ENCODE measurements at places on chromosomes 4 and X.

DNA sequence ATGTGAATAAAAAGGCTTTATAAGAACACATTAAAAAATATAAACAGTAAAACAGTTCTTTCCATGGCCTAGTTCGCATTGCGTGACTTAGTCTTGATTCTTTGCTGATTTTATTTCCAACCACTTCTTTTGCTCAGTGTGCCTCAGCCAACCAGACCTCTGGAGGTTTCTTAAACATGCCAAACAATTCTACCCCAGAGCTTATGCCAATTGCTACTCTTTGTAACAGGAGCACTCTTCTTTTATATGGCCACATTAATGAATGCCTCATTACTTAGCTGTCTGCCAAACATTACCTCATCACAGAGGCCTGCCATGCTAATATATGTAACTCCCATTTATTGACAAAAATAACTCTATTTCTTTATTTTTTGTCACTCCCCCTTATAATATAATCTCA lies 202.3 kb downstream of the NDST4 start:
- no peak for DNase-seq

GRCh38 chr4:4884611-4885010 lies 25.1 kb downstream of the MSX1 start:
- no peak for DNase-seq

DNA sequence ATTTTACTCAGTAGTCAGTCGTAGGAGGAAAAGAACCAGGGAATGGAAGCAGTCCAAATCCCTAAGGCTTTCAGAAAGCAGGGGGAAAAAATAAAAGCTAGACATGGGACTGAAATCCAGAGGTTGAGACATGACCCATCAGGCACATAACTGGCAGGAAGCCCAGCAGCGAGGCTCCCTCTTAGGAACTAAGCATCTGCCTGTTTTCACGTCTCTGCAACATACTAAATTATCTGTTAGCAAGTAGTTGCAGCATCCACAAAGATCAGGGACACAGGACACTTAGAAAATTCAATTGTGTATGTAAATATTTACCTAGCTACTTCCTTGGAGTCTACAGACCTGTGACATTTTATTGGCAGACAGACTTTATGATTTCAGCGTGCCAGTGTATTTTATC lies 118.0 kb upstream of the EDNRA start:
- no peak for DNase-seq

DNA sequence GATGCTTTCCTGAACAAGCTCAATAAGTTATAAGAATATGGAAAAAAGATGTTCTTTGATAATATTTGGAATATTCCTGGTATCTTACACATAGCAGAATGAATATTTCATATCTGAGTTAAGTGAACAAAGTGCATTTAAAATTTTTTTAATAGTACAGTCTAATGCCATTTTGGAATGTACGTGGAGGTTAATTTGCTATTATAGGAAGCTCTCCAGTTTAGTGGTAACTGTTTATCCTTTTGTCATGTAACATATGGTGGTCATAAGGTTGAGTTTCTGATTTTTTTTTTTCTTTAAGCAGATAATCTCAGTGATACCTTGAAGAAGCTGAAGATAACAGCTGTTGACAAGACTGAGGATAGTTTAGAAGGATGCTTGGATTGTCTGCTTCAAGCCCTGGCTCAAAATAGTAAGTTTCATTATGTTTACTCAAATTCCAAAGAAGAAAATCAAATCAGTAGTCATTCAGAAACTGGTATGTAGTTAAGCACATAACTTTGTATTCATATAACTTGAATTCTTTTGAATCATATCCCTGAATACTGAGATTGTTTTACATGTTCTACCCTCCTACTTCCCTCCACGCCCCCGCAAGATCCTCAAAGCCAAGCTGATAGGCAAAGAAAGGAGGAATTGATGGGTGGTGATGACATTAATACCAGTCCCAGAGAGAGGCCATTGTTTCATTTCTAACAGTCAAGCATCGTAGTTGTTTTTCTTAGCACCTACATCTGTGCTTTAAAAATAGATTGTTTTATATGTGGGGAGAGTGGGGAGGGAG lies 32.1 kb downstream of the RAP1GDS1 start:
- DNase-seq: no peak

DNA sequence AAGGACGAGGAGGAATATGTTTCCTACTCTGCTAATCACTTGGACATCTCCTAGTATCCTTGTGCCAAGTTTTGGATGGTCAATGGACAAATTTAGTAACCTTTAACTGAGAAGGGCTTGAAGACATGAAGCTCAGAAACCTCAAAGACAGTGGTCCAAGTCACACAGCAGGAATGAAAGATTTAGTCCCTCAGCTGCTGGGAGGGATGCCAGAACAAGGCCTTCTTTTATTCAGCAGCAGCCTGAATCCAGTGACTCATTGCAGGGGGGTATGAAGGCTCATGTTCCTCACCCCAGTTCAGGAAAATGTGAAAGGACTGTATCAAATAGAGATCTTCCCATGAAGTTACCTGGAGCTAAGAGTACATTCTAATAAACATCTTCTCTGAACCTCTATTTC lies 214.9 kb upstream of the UGT8 start:
- no peak for DNase-seq

DNA sequence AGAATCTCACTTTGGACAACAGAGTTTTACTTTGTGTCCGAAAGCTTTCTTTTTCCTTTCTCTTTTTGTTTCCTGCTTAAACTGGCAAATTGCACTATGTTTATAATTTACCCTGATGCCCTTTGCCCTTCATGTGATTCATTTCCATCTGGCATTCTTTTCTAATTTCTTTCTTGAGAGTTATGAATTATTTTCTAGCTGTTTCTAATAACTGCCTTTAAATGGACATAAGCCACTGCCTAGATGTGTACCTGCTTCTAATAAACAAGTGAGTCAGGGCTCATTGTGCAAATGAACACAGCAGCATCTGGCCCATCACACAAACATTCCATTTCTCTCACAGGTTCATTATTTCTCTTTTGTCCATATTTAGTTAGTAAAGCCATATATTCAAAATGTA lies 242.3 kb upstream of the GPRIN3 start:
- DNase-seq: no peak

DNA sequence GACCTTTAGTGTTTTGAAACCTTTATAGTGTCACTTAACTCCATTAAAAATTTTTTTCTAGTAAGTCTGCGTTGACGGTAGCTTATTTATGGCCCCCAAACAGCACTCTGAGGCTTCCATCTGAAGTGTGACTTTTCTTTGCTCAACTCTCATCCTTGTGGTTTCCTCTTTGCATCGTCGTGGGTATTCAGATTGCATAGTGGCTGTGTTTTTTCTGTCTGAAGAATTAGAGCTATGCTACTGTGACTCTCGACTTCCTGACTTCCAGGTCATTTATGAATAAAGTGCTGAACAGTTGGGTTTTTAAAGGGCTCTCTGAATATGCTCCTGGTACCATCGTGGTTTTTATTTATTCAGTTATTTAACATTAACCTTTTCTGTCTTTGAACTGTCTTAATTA lies 44.9 kb downstream of the JADE1 start:
- DNase-seq: no peak

DNA sequence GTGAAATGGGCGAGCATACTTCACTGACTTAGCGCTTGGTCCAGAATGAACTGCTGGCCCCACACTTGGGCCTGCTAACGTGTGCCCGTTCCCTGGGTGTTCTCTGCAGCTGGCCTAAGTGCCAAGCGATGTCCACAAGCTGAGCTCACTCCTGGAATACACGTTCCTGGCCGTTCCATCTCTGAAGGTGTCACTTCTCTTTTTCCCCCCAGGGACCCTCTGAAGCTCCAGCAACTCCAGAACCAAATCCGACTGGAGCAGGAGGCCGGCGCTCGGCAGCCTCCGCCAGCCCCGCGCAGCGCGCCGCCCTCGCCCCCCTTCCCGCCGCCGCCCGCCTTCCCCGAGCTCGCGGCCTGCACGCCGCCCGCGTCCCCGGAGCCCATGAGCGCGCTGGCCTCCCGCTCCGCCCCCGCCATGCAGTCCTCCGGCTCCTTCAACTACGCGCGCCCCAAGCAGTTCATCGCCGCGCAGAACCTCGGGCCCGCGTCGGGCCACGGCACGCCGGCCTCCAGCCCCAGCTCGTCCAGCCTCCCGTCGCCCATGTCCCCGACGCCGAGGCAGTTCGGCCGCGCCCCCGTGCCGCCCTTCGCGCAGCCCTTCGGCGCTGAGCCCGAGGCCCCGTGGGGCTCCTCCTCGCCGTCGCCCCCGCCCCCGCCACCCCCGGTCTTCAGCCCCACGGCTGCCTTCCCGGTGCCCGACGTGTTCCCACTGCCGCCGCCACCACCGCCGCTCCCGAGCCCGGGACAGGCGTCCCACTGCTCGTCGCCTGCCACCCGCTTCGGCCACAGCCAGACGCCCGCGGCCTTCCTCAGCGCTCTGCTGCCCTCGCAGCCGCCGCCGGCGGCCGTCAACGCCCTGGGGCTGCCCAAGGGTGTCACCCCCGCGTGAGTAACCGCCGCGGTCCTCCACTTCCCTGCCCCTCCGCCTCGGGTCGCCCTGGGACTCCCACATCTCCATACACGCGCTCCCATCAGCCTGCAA lies 132.3 kb downstream of the CBR4 start:
- DNase-seq: no peak

DNA sequence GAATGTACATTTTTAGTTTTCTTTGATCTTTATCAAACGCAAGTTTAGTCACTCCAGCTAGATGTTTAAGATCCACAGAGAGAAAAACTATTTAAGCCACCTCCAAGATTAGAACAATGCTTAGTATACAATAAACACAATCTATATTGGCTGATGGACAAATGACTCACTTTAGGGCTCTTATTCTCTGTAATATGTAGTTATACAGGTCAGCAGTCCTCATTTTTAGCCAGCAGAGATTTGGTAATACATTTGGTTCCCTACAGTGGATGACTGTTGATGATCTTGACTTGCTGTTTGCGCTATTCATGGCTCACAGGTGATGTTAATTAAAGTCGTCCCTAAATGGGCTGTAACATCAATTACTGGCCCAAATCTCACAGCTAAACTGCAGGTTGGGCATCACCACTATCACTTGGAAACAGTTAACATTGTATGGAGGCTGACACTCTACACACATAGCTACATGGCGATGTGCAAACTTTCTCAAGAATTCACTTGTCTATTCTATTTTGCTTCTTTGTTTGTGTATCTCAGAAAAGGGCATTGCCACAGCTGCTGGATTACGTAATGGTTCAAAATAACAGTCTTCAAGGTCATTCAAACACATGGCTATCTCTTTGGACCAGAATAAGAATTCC lies 11.8 kb upstream of the DTHD1 start:
- DNase-seq: no peak

DNA sequence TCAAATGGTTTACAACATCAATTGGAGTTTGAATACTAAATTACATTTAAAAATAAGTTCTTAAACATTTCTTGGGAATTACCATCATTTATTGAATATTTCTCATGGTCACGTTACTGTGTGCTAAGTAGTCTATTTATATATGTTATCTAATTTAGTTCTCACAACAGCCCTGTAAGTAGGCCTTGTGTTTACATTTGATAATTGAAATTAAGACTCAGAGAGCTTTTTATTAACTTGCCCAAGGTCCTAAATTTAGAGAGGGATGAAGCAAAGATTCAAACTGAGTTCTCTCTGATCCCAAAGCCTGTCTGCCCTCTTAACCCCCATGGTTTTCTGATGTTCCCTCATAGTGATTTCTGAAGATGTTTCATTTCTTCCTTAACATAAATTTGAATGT lies 103.7 kb downstream of the CEP135 start:
- DNase-seq: no peak

DNA sequence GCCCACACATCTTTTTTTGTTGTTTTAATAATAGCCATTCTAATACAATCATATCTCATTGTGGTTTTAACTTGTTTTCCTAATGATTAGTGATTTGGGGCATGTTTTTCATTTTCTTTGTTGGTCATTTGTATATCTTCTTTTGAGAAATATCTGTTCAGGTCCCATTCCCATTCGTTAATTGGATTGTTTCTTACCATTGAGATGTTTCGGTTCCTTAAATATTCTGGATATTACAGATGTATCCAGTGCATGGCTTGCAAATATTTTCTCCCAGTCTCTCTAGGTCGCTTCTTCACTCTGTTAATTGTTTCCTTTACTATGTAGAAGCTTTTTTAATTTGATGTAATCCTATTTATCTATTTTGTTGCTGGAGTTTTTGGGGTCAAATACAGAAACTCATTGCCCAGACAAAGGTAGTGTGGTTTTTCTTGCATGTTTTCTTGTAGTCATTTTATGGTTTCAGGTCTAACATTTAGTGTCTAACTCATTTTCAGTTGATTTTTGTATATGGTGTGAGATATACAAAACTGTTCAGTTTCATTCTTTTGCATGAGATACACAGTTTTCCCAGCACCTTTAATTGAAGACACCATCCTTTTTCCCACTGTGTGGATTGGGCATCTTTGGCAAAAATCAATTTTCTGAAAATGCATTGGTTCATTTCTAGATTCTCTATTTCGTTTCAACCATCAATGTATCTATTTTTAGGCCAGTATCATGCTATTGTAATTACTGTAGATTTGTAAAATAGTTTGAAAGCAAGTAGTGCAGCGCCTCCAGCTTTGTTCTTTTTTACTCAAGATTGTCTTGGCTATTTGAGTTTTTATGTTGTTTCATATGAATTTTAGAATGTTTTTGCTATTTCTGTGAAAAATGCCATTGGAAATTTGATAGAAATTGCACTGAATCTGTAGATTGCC lies 195.9 kb downstream of the SCFD2 start:
- DNase-seq: no peak

DNA sequence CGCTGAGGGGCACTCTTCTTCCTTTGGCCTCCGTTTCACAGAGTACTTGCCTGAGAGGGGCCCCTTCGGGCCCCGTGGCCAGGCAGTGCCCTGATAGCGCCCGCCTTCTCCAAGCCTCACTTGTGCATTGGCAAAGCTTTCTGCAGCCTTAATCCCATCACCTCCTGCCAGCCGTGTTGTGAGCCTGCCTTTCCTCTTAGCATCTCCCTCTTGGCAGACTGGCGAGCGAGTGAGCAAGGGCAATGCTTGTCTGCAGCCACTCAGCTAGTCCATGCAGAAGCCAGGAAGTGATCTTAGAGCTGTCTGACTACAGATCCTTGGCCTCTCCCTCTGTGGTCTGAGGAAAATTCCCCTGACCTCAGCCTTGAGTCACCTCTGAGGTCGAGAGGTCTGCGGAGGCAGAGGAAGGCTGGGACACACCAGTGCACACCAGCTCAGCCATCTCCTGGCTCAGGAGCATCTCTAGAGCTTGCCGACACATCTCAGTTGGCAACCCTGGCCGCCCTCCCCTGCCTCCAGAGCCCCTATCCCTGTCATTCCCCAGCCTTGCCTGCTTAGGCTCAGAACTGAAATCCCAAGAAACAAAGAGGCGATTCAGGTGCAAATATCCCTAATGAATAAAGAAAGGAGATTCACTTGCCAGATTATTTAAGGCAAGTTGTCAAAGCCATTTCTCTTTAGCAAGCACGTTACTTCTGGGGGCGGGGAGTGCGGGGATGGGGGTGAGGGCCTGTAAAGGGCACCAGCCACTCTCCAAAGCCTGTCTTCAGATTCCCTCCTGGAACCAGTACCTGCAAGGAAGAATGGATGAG lies 143.5 kb upstream of the MAMLD1 start:
- DNase-seq: no peak

GRCh38 chrX:104330966-104331365 lies 76.2 kb upstream of the ESX1 start:
- DNase-seq: no peak

DNA sequence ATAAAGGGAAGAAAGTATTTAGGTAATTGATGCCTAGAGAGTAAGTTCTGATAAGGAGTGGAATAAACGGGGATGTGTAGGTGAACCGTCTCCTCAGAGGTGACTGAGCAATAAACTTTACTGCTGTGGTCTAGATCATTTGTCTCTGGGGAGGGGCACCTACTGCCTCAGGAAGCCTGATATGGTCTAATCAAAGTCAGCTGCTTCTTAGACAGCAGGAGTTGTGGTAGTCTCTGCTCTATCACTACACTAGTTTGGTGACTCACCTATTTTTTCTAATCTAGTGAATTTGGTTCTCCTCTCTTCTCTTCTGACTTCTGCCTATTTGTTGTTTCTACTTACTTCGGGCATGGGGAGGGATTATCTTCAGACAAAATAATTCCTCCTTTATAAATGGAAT lies 95.1 kb upstream of the STIM2 start:
- no peak for DNase-seq
